IPS-NIHi11 (cell line): ENCODE measurements at places on chromosomes 4 and X.

GRCh38 chr4:145734576-145735346, 54.8 kb downstream of the C4orf51 start:
- DNase-seq: peak; percentile 39

GRCh38 chr4:52212702-52213101, 161.6 kb downstream of the SPATA18 start:
- DNase-seq: no peak

- DNase-seq: no peak
Measured at GRCh38 chr4:101762534-101762933, 28.0 kb upstream of the BANK1 start.

DNA sequence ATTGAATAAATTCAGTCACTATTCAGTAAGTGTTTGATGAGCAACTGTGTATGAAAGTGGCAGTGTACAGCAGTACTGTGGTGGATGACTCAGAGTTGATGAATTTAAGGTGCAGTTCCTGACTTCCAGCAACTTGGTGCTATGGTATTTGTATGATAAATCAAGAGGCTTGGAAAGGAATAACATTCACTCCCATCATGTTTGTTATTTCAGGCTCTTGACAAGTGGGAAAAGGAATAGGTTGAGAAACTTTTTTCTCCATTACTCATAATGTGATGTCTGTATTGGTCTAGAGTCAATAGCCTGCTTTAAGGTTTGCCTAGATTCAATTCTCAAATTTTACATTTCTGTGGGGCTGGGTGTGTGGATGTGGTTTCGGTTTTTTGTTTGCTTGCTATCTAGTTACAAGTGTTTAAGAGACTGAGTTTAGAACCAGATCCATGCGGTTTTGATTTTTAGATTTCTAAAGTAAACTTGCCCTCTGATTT, 35.1 kb upstream of the CYP2U1 start:
- no peak for DNase-seq

DNA sequence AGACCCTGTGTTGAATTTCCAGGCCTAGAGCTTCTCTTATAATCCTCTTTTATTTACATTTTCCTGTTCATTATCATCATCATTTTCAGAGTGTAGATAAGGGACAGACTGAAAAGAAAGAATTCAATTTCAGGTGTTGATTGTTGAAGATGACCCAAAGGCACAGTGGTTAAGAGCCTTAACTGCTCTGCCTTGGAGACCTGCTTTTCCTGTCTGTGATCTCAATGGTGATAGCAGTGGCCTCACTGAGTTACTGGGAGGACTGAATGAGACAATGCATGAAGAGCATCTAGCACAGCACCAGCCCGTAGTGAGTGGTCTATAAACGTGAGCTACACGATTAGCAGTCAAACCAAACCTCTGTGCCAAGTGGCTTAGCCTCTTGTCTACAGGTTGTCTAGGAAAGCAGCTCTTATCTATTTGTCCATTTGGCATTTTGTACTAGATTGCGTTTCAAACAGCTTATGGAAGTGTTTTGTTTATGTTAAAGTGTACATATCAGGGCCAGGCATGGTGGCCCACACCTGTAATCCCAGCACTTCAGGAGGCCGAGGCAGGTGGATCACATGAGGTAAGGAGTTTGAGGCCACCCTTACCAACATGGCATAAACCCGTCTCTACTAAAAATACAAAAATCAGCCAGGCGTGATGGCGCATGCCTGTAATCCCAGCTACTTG, 41.5 kb downstream of the SETD7 start:
- no peak for DNase-seq

DNA sequence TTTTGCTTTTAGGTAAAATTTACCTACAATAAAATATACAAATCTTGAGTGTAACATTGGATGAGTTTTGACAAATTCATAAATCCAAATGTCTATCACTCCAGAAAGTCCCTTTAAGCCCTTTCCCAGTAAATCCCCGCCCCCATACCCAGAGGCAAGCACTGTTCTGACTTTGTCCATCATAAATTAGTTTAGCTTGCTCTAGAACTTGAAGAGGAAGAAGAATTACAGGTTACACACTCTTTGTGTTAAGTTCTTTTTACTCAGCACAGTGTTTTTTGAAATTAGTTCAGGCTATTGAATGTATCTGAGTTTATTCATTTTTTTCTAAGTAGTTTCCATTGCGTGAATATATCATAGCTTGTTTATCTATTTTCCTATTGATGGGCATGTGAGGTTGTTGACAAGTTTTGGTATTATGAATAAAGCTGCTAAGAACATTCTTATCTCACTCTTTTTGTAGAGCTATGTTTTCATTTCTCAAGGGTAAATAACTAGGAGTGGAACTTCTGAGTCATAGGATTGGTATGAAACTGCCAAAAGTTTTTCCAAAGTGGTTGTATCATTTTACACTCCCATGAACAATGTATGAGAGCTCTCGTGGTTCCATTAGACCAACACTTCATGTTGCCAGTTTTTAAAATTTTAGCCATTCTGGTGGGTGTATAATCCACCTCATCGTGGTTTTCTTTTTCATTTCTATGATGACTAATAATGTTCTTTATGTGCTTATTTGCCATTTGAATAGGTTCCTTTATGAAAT, 22.4 kb upstream of the HPSE start:
- no peak for DNase-seq

- no peak for DNase-seq
Measured at GRCh38 chr4:113732967-113733527, 28.5 kb downstream of the CAMK2D start.

- no peak for DNase-seq
Measured at GRCh38 chr4:7705593-7705992, 234.1 kb downstream of the AFAP1 start.

GRCh38 chr4:113278324-113278934, 229.0 kb downstream of the ANK2 start:
- peak; percentile 83 for DNase-seq

- DNase-seq: no peak
Measured at GRCh38 chrX:39756086-39756883, 341.5 kb downstream of the BCOR start.

GRCh38 chr4:120198411-120198810, 131.8 kb upstream of the MAD2L1 start:
- no peak for DNase-seq

DNA sequence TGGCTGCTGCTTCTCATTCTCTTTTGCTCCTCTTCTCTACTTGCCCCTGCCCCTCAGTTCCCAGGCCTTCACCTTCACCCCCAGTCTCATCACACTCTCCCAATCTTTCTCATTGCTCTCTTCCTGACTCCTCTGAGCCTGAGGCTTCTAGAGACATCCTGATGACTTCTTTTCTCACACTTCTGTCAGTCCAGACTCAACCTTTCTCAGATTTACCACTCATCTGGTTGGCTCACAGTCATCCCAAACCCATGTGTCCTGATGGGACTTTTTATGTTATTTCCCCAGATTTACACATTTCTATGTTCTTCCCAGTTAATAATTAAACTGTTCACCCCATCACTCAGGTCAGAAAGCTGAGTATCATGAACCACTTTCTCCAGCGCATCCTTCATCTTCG, 68.0 kb downstream of the TMA16 start:
- no peak for DNase-seq

DNA sequence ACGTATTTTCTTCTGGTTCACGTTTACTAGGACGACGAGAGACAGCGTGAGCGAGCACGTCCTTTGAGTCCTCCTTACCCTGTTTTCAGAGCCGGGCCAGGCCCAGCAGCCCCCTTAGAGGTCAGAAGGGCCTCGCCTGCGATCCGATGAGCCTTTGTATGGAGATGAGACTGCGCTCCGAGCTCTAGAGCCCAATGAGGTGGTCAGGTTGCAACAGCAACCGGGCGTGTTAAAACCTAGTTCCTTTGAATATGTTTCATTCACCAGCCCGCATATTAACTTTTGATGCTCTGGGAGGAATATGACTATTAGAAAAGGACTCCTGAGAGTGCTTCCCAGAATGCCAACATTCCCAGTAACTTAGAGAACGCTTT, 55.6 kb upstream of the TADA2B start:
- no peak for DNase-seq

- DNase-seq: no peak
Measured at GRCh38 chr4:138775890-138776289, 239.7 kb upstream of the NOCT start.

DNA sequence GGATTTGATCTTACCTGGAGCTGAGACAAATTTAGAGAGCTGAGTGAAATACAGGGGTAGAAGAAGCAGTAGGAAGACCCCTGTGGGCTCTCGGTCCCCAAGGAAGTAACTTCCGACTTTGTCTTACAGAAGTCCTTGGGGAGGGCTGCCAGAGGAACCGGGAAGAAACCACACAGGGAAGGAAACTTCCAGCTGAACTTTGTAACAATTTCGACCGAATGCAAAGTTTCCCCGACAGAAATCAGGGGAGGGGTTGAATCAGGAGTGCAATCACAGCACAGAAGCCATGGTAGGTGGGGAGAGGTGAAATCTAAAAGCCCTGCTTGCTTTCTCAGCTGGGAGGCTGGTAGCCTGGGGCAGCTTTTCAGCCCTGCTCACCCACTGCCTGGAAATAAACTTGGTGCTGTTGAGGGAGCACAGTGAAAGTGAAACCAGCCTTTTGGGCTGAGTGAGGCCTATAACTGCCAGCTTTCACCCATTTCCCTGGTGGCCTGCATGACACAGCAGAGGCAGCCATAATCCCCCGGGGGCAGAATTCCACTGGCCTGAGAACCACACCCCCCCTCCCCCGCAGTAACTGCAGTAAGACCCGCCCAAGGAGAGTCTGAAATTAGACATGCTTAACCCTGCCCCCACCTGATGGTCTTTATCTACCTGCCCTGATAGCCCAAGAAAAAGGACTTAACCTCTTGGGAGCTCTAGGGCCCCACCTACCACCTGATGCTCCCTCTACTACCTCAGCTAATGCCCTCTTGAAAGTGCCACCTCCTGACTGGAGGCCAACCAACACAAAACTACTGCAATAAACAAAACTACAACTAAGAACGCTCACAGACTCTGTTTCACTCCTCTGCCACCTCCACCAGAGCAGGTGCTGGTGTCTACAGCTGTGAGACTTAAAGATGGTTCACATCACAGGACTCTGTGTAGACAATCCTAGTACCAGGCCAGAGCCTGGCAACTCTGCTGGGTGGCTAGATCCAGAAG, 248.2 kb downstream of the PARM1 start:
- DNase-seq: no peak

DNA sequence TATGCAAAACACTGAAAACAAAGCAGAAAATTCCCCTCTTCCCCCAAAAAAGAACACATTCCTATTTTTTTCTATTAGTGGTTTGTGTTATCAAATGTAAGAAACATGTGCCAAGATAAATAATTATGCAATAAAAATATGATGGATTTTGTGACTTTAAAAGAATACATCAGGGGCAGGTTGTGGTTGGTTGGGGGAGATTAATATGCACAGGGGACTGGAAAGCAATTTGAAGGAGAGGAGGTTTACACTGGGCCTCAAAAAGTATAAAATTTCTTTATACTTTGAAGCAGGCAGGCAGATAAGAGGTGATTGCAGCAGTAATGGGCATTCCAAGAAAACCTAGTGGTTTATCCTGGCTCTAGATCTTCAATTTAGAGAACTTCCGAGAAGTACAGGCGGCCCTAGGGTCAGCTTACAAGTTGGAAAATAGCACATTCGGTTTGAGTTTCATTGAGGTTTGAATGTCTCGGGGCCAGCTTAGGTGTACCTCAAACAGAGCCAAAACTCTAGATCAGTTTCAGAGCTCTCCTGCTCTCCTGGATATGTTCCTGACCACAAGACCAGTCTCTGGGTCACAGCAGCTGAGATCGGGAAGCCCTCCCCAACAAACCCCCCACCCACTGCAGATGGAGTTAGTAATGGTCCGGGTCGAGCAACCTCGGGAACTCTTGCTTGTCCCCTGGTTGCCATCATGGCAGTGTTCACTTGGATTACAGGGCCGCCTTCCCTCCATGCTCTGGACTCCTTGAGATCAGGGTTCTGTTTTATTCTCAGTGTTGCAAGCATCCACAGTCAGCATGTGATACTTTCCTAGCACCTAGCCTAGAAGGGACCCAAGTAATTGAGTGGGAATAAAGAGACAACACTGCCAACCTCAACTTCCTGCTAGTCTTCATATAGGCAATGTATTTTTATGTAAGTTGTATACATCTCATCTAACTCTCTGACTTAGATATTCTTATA, 112.1 kb upstream of the DDIT4L start:
- DNase-seq: no peak

DNA sequence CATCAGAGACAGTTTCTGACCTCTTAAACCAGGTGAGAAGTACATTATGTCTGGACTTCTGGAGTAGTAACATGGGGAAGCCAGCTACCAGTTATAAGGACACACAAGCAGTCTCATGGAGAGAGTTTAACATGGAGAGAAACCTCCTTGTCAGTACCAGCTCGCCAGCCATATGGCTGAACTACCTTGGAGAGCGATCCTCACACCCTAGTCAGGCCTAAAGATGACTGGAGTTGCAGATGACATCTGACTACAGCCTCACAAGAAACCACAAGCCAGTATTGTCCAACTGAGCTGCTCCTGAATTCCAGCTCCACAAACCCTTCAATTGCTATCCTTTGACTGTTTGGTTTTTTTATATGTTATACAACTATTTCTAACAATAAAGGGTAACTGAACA, 49.8 kb downstream of the PDHA2 start:
- DNase-seq: peak; percentile 31

GRCh38 chrX:50622751-50623150, 152.1 kb upstream of the DGKK start:
- DNase-seq: no peak

- no peak for DNase-seq
Measured at GRCh38 chrX:21932292-21933002, 8.1 kb upstream of the SMS start.

DNA sequence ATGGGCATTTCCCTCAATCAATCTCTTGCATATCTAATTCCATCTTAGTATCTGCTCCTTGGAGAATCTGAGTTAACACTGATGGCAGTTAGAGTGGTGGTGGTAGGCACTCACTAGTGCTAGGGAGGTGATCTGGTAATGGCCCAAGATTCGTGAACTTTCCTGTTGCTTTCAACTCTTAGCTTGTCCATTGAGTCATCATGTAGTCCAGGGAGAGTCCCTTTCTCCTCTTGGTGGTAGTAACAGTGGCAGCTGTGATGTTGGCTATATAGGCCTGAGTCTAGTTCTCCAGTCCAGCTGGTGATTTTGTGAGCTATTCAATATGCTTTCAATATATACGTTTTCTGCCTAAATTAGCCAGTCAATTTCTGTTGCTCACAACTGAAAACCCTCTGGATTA, 7.0 kb upstream of the XKRX start:
- DNase-seq: no peak

GRCh38 chrX:133350751-133351150, 64.5 kb downstream of the GPC4 start:
- no peak for DNase-seq

DNA sequence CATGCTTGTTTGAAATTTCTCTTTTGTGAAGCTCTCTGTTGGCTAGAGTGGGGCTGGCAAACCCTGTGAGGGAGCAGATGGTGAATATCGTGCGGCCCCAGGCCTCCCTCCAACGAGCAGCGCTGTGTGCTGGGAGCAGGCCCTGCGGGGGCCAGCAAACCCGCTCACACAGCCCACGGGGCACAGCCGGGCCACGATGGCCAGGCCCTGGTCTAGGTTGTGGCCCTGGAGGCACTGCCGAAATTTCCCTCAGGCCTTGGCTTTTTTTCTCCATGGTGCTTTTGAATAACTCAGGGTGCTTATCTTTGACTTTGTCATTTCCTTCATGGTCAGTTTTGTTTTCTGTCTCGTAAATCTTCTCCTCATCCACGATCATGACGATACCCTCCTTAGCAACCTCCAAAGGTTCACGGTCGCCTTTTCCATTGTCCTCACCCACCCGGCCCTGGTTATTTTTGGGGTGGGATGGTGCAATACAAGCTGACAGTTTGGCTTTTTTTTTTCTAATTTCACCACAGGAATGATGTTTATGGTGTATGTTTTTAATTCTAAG, 20.7 kb downstream of the PCGF3 start:
- no peak for DNase-seq
